SK-N-SH (cell line): ENCODE measurements at places on chromosomes 1 and 21. TPM values are rescaled to one million over a fixed set of nuclear protein-coding genes. Genes with fewer than 3 reads are reported as not detected.

GRCh38 chr1:156959414-156959813 is 39.0 kb downstream of the LRRC71 start:
- H3K27me3 ChIP-seq, result no peaks in the 10 kb centered on the region
- H3K27ac ChIP-seq, result no peak overlapping the region
- peaks cover 30% of the 10 kb centered on the region for H3K36me3 ChIP-seq
- DNase-seq, result no peak
- H3K4me1 ChIP-seq, result no peaks in the 10 kb centered on the region

GRCh38 chr1:35269201-35269988 is 886 bp downstream of the ZMYM4 start:
- no peak for DNase-seq
- H3K27me3 ChIP-seq, result no peaks in the 10 kb centered on the region
- peaks cover 2% of the 10 kb centered on the region; the same call in 1 of the 2 replicates for H3K36me3 ChIP-seq
- peaks cover 4% of the 10 kb centered on the region for H3K4me1 ChIP-seq

The OR2M3 gene
- polyA plus RNA-seq, result not detected in 2 replicates

- peak; percentile 93 for DNase-seq
- H3K4me3 ChIP-seq, result peak within 1 kb of the TSS; percentile 47
- no peaks in the 10 kb centered on the region for H3K36me3 ChIP-seq
- peaks cover 24% of the 10 kb centered on the region; the same call in 1 of the 2 replicates for H3K4me1 ChIP-seq
- no peaks in the 10 kb centered on the region for H3K27me3 ChIP-seq
Observed at GRCh38 chr1:16921391-16922185, at the start of gene CROCC. Gene CROCC, plus strand, starts transcription at chr1:16921931. Its CDS starts 88 bp downstream, at chr1:16922019.

DNA sequence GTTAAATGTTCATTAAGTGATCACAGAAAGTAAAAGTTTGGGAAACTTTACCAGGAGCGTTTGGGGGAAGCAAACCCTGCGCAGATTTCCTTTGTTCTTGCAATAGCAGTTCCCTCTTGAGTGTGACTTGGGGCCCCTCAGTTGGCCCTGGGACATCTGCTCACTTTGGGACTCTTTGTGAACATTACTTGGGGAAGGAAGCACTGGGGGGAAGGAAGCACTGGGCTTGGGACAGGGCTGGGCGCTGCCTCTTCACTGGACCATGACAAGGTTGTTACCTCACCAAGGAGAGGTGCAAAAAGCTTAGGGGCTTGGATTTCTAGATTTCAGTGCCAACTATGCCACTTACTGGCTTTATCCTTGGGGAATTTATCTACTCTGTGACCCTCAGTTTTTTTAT is 63.5 kb downstream of the ETS2 start:
- no peaks in the 10 kb centered on the region for H3K27me3 ChIP-seq
- H3K27ac ChIP-seq, result no peak overlapping the region
- H3K36me3 ChIP-seq, result no peaks in the 10 kb centered on the region
- H3K4me1 ChIP-seq, result no peaks in the 10 kb centered on the region

The HEYL gene
- polyA plus RNA-seq, result not detected in 2 replicates
